ENCODE measurements at places on chromosomes 5 and 9.

- DNase-seq, result no peak
Observed at GRCh38 chr9:35835216-35835632, 6.2 kb downstream of the TMEM8B start.

- no peak for DNase-seq
Observed at GRCh38 chr5:76525956-76526355, 97.2 kb downstream of the F2RL2 start.

DNA sequence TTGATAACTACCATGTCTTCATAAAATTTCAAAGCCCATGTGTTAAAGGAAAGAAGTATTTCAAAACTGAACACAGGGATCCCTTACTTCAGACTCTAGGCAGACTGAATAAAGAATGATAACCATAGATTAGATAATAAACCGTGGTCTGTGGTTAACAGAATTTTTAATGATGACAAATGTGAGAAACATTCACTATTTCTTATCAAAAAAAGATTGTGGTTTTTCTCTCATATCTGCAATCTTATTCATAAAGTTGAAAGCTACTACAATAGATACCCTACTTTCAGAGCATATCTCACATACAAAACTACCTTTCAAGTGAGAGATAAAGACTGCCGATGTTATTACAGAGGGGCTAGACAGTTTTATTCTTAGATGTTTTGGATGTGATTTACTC lies 816.8 kb upstream of the DMAC1 start:
- DNase-seq, result no peak

- DNase-seq, result no peak
Observed at GRCh38 chr5:73205305-73205704, 32.3 kb downstream of the TMEM174 start.

DNA sequence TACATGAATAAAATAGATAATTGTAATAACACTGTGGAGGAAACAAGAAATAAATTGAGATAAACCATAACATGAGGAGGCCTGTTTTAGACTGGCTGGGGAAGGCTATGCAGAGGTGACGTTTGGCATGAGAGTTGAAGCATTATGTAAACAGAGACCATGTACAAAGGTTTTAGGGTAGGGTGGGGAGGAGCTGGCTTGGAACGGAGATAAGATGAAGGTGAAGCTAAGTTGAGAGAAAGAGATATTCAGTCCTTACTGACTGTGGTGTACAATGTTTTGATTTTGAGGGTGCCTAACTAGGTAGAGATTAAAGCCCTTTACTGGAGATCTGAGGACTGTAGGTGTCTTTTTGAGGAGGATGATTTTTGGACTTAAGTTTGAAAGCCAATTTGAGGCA lies 17.8 kb downstream of the MAN2A1 start:
- DNase-seq, result no peak

GRCh38 chr5:6490693-6491092 lies 42.0 kb downstream of the UBE2QL1 start:
- DNase-seq, result no peak

DNA sequence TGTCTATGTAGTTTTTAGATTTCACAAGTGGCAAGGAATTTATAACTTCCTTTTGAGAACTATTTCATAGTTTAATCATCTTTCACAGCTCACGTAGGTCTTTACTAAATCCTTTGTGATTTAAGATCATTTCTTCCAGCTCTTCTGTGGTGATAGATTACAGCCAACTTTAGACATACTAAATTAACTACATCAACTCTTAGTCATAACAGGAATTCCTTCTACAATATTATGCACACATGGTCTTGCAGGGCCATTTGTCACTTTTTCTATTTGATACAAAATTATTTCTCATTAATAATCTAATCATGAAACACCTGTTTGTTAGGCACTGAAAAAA lies 208.4 kb downstream of the PDE4D start:
- no peak for DNase-seq

- DNase-seq, result no peak
Observed at GRCh38 chr9:8252445-8252844, 452.9 kb upstream of the DMAC1 start.

Data from stimulated activated naive B cell treated with anti-CD40 and anti-IgM and Interleukin-4, amounts not matched to agents 10 μg/mL and 1 μg/mL and 100 μg/mL, for 72 hours (primary cell).